ENCODE measurements at places on chromosomes 5 and 9. TPM values are rescaled to one million over a fixed set of nuclear protein-coding genes. Genes with fewer than 3 reads are reported as not detected.

DNA sequence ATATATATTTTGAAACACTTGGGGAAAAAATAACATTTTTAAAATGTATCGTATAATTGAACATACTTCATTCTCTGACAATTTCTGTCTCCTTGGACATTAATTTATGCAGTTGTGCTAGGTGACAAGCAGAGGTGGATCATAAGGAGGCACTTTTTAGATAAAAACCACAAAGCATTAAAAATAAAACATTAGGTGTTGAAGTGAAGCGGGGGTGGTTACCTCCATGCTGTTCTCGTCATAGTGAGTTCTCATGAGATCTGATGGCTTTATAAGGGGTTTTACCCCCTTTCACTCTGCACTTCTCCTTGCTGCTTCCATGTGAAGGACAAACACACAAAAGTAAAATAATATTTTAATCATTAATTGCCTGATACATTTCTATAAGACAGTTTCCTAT lies 11.9 kb upstream of the COX7C start:
- no peak for DNase-seq

DNA sequence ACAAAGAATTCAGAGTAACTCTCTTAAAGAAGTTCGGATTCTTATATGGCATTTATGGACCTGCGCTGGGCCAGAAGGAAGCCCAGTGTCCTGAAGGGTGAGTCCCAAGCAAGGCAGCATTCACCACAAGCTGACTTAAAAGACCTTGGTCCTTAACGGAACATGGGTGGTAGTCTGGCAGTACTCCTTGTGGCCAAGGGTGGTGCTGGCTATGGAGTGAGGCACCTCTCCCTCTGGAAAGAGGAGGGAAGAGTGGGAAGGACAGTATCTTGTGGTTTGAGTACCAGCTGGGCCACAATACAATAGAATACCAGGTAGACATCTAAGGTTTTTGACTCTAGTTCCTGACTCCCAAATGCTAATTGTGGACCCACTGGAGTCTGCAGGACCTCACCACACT lies 425.7 kb upstream of the CYLC2 start:
- no peak for DNase-seq

DNA sequence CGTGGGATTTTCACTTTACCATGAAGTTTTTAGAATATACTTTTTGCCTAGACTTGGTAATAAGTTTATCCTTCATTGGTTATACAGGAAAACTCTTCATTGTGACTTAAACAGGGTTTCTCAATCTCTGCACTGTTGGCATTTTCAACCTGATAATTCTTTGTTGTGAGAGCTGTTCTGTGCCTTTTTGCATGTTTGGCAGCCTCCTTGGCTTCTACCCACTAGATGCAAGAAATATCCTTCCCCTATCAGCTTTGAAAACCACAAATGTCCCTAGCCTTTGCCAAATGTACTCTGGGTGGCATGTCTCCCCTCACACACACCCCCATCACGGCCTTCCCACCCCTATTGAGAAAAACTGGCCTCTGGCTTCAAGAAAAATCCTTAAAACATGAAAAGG lies 180.9 kb downstream of the ESM1 start:
- DNase-seq, result no peak

- no peak for DNase-seq
Measured at GRCh38 chr5:160166069-160166972, 47.1 kb upstream of the PWWP2A start.

- peak; percentile 51 for DNase-seq
Measured at GRCh38 chr5:128815201-128815600, 150.1 kb upstream of the SLC27A6 start.

TLX3 gene
- not detected for total RNA-seq

KLF4 gene
- 3.1 TPM for total RNA-seq

Measured in H1 (cell line).